ENCODE measurements at places on chromosomes 11 and 22.
A peak's percentile ranks its signal among the peaks of the same experiment; 100 is the strongest.

GRCh38 chr11:69923196-69923595 is 104.0 kb upstream of the FGF3 start:
- peak; percentile 34 for DNase-seq

DNA sequence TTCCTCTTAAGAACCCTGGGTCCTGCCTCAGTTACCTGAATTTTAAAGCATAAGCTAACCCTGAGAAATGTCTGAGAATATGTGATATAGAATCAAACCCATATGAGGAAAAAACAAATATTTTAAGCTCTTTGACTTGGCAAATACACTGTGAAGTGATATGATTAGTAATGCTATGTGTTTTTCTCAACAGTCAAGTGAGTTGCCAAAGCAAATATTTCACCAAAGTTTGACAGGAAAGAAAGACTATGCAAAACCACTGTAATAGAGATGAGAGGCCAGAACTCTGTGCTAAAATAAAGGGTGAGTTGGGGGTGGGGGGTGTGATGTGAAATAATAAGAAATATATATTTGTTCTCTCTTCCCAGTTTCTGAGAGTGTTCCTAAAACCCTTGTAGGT is 613.5 kb upstream of the CCDC179 start:
- DNase-seq, result no peak

DNA sequence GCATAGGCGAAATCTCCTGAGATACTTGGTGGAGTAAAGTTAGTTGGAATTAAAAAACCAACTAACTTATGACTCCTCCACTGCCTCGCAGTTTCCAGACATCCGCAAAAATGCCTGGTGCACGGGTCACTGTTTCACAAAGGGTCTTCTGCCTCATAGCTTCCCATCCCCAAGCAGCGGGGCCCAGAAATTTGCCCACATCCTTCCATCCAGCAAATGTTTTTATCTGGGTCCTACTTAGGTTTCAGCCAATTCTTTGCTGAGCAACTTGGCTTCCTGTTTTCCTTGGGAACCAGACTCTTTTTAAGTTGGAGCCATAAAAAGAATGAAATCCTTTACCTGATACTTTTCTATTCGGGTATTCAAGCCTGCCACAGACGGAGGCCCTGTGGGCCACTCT is 36.2 kb downstream of the FZD4 start:
- DNase-seq, result no peak

GRCh38 chr11:95661162-95661561 is 128.4 kb downstream of the FAM76B start:
- DNase-seq, result no peak

GRCh38 chr22:30241576-30242371 is 4.8 kb downstream of the LIF start:
- DNase-seq, result no peak

DNA sequence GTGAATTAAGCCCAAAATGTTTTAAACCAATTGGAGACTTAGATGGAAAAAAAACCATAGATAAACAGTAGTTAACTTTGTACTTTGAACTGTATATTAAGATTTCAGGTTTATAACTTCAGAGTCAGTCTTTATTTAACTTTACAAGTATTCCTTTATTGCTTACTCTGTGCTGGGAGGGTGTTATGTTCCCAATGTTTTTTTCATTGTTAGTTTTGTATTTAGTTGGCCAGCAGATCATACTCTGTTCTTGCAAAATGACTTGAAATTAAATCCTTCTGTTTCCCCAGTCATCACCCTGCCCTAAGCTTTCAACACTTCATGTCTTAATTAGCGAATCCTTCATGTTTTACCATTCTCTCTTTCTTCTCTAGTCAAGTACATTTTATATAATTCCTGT is 25.3 kb downstream of the SIK2 start:
- DNase-seq, result no peak

- peak; percentile 57 for DNase-seq
Measured at GRCh38 chr22:26835929-26836528, 178.6 kb downstream of the MIAT start.

DNA sequence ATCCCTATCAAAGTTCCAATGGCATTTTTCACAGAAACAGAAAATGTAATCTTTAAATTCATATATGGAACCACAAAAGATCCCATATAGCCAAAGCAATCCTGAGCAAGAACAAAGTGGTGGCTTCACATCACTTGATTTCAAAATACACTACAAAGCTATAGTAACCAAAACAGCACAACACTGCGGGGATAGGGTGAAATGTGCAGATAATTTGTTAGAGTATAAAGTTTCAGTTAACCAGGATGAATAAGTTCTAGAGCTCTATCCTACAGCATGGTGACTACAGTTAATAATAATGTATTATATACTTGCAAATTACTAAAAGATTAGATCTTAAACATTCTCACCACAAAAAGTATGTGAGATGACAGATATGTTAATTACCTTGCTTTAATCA is 55.5 kb downstream of the MAPK1 start:
- DNase-seq, result no peak

DNA sequence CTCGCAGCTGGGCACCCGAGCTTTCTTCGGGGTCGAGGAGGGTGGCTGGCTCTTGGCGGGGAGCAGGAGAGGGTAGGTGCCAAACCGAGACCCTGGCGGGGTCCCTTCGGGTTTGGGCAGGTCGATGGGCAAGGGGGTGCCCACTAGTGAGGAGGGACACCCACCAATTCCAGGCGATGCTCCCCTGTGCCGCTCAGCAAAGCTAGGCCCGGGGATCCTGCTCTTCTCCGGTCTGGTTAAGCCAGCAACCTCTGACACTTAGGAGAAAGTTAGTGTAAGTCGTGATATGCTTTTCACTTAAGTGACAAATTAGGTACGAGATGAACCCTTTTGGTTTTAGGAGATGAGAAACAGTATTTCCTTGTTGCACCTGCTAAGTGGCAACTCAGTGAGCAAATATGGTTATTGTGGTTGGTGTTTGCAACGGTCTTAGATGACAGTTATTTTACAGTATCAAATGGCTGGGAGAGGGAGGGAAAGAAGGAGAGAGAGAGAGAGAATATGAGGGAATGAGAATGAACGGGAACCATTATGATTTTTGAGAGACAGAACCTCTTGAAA is 565 bp downstream of the NUCB2 start:
- DNase-seq, result no peak

- DNase-seq, result no peak
Measured at GRCh38 chr22:46746192-46746591, 8.1 kb upstream of the CERK start.

DNA sequence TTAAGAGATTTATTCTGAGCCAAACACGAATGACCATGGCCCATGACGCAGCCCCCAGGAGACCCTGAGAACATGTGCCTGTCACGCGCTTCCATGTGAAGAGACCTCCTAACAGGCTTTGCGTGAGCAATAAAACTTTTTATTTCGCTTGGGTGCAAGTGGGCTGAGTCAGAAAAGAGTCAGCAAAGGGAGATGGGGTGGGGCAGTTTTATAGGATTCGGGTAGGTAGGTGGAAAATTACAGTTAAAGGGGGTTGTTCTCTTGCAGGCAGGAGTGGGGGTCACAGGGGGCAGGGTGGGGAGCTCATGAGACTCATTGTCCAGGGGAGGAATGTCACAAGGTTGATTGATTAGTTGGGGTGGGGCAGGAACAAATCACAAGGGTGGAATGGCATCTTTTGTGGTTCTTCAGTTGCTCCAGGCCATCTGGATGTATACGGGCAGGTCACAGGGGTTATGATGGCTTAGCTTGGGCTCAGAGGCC is 77.2 kb upstream of the FTH1 start:
- no peak for DNase-seq

DNA sequence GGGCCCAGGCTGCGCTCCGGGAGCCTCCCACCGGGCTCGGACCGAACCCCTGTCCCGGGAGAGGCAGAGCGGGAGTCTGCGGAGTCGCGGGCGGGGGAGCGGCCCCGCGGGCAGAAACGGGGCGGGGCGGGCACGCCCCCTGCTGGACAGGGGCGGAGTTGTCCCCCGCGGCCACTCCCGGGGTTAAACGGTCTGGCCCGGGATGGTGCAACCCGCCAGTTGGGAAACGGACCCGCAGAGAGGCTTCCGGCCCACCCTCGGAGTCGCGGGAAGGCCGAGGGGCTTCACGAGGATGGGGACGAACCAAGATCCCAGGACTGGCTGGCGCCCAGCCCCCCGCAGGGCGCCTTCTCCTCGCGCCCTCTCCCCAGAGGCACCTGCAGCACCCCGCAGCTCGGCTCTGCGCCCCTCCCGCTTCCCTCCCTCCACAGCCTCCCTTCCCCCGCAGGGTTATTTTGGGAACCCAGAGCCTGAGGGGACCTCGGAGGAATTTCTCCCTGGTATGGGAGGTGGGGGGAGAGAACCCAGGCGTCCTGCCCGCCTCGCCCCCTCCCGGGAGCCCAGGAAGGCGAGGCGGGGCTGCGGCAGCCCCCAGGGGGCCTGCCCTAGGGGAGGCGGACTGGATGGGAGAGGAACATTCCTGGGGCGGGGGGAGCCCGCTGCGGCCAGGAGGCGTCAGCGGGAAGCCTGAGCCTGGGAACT is 902 bp downstream of the RASGRP2 start:
- DNase-seq, result peak; percentile 91

- no peak for DNase-seq
Measured at GRCh38 chr11:76491644-76492043, 46.8 kb downstream of the EMSY start.

DNA sequence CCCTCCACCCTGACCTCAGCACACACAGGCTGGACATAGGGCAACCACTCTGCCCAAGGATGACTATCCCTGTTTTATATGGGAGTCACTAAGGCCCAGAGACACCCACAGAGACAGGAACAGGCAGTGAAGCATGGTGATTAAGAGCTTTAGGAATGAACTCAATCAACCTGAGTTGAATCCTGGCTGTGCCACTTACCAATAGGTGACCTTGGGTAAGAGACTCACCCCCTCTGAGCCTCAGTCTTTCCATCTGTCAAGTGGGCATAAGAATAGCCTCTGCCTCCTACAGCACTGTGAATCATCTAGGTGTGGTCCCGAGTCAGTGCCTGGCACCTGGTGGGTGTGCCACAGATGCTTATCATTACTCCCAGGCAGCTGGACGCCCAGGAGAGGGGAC is 6.8 kb downstream of the CRYBB1 start:
- no peak for DNase-seq

DNA sequence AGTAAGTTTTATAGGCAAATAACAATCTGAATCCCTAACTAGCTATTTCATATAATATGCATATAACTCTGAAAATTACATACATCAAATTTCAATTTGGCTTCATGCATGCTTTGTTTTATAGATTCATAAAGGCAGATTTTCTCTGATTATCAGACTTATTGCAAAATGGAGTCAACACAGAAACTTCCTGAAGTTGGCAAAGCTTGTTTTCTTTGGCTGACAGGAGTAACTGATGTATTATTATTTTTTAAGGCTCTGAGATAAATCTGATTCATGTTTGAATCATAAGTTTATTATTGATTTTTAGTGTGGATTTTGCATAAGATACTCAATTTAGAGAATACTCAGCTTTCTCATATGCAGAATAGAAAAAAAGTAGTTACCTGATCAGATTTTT is 356.3 kb upstream of the CCDC90B start:
- no peak for DNase-seq

DNA sequence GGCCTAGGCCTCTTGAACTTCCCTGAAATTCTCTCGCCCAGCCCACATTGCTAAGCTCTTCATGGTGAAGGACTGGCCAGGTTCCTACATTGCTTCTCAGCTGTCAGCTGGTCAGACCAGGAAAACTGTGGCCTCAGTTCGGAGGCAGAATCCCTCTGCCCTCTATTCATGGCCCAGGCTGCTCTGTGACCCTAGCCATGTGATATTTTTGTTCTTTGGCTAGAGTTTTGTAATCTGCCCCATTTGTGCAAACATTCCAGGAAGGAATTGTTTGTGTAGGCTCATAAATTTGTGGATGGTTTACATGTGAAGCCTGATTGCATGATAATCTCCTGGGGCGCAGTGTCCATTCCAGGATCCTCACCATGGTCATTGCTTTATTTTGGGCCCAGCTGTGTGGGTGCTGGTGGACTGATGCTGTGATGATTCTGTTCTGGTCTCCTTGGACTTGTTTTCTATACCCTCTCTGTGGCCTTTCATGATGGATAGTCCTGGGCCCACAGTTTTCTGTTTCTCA is 149.1 kb upstream of the E2F8 start:
- DNase-seq, result peak; percentile 67

DNA sequence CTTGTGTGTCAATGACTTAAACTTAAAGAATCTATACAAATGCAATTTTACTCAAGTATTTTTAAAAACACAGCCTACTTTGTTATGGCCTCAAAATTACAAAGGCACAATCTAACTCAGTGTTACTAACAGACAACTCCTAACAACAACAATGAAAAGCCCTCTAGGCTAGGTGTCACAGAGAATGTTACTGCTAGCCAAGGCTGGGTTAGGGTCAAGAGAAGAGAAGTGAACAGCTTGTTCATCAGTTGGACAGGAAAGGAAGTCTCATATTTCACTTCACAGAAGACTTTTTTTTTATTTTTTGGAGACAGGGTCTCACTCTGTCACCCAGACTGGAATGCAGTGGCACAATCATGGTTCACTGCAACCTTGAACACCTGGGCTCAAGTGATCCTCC is 26.0 kb downstream of the CLDN25 start:
- DNase-seq, result no peak

DNA sequence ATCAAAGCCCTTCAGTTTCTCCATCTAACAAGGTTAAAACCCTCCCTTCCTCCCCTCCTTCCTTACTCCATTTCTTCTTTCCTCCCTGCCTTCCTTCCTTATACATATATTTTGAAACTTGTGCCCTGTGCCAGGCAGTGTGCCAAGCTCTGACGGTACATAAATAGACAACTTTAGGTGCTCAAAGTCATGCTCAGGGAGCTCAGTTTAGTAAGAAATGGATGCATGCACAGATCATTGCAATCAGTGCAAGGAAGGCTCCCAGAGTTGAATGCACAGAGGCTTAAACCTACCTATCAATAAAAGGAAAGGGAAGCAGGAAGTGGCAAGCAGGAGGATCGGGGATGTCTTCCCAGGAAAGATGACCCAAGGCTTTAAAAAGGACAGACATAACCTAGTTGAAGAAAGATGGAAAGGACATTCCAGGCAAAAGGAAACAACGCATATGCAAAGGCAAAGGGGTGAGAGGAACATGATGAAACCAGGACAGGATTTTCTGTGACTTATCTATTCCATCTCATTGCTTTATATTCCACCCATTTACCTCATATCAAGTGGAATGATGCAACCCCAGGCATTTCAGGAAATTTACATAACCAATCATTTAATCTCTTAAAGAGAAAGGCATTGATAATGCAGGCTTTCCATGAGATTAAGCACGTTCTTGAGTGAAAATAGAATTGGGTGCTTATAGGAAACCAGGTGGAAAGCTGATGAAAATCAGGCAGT is 13.2 kb downstream of the FZD4 start:
- no peak for DNase-seq

GRCh38 chr11:95245581-95245980 is 14.6 kb upstream of the SESN3 start:
- no peak for DNase-seq

DNA sequence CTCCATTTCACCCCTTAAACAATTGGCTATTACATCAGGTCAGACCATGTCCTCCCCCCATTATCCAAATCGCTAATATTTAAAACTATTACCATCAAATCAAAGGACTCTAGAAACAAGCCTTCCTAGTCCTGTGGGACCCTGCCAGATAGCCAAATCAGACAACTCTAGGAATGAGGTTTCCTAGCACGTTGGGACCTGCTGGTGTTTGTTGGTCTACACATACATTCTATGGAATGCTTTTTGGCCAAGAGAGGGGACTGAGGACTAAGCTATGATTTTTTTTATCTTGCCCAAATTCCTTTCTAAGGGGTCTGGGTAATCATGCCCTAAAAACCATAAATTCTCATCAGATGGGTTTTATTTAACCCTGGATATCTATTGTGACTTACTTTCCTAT is 14.1 kb upstream of the SELENOH start:
- no peak for DNase-seq

GRCh38 chr22:44131989-44132685 is 48.6 kb upstream of the PARVG start:
- no peak for DNase-seq

GRCh38 chr11:92768121-92768840 is 201.2 kb upstream of the MTNR1B start:
- no peak for DNase-seq
